Activated CD8-positive, alpha-beta T cell treated with anti-CD3 and anti-CD28 coated beads, Interleukin-2, amount 10 ng/mL, durations not matched to agents 7 days and 5 days (primary cell): ENCODE measurements at places on chromosomes 4 and X.

GRCh38 chrX:105114554-105115130 is 105.9 kb downstream of the TEX13A start:
- no peak overlapping the region for H3K27ac ChIP-seq
- no peaks in the 10 kb centered on the region for H3K4me1 ChIP-seq
- no peak overlapping the region for H3K4me3 ChIP-seq
- no peaks in the 10 kb centered on the region for H3K36me3 ChIP-seq

GRCh38 chr4:136465691-136466090 is 1066.6 kb downstream of the PCDH18 start:
- no peak overlapping the region for H3K4me3 ChIP-seq
- no peak overlapping the region for H3K27ac ChIP-seq
- no peak for DNase-seq
- no peaks in the 10 kb centered on the region for H3K27me3 ChIP-seq
- no peaks in the 10 kb centered on the region for H3K4me1 ChIP-seq

DNA sequence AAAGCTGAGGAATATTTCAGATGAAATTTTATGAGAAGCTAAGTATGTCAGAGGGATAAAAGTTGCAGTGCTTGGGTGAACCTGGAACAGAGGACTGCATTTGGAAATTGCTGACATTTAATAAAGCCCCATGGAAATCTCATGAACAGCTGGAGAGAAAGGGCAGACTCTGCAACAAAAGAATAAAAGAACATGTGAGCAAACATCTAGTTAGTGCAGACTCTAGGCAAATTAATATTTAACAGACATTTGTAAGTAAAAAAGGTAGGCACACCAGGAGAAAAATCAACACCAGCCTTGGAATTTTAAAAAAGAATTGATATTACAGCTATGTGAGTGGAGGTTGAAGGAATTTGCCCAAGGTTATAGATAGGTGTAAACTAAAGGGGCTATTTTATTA is 114.6 kb upstream of the PUDP start:
- H3K4me1 ChIP-seq, result no peaks in the 10 kb centered on the region
- no peaks in the 10 kb centered on the region for H3K27me3 ChIP-seq
- no peak overlapping the region for H3K27ac ChIP-seq
- H3K36me3 ChIP-seq, result peaks cover 5% of the 10 kb centered on the region
- no peak overlapping the region for H3K4me3 ChIP-seq

DNA sequence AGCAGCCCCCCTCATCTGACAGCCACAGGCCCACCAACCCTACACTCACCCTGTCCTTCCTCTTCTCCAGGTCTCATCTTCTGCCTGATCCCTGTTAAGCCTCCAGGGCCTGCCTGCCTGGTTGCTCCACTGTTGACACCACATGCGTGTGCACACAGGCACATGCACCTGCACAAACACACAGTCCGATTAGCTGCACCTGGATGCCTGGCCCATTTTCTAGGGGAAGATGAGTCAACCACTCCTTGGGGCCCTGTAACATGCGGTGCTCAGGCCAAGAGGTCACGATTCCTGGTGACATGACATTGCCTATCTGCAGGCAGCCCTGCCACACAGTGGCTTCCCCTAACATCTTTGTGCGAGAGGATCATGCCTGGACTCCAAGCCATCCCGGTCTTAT is 498.4 kb downstream of the BCOR start:
- no peak for DNase-seq
- H3K36me3 ChIP-seq, result no peaks in the 10 kb centered on the region
- no peak overlapping the region for H3K27ac ChIP-seq
- no peak overlapping the region for H3K4me3 ChIP-seq

DNA sequence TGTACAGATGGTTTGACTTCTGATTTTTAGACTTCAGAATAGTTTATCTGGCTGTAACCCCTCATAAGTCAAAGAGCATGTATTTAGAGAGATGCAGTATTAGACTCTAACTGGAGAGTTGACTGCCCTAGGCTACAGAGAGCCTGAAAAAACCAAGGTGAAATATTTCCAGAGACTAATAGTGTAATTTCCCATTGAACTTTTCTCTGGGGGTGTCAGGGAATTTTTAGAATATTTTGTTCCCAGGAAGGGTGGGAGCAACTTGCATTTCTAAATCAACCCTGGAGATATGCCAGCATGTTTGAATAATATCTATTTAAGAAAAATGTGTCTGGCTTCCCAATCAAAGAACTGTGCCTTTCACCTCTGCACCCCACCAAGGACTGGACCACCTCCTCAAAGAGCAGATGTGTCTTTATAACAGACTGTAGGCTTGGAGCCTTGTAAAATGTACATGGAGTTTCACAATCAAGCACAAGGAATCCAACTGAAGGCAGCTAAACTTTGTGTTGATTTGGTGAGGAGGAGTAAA is 2.0 kb downstream of the ANXA3 start:
- peaks cover 20% of the 10 kb centered on the region for H3K4me1 ChIP-seq
- H3K4me3 ChIP-seq, result no peak overlapping the region
- peaks cover 30% of the 10 kb centered on the region for H3K27me3 ChIP-seq

DNA sequence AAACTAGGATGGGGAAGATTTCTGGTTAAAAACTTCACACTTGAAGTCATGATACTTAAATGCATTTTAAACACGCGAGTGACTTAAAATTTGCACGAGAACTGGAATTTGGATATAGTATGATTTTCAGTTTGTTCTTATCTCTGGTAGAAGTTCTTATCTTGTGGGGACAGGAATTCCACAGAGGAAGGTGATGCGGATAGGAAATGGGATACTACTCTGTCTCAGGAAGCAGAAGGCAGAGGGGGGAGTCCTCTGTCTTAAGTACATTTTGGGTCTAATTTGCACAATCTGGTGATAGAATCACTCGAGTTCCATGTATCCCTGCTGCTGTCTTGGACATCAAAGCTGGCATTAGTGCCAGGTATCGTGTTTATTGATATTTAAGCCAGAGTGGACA is 53.3 kb downstream of the TLL1 start:
- no peak overlapping the region for H3K27ac ChIP-seq
- DNase-seq, result no peak
- H3K4me1 ChIP-seq, result no peaks in the 10 kb centered on the region
- no peaks in the 10 kb centered on the region for H3K36me3 ChIP-seq
- H3K27me3 ChIP-seq, result no peaks in the 10 kb centered on the region

GRCh38 chr4:16264798-16265197 is 38.5 kb upstream of the TAPT1 start:
- H3K36me3 ChIP-seq, result no peaks in the 10 kb centered on the region
- H3K4me3 ChIP-seq, result no peak overlapping the region
- peaks cover 2% of the 10 kb centered on the region for H3K27me3 ChIP-seq
- DNase-seq, result no peak
- H3K27ac ChIP-seq, result no peak overlapping the region

DNA sequence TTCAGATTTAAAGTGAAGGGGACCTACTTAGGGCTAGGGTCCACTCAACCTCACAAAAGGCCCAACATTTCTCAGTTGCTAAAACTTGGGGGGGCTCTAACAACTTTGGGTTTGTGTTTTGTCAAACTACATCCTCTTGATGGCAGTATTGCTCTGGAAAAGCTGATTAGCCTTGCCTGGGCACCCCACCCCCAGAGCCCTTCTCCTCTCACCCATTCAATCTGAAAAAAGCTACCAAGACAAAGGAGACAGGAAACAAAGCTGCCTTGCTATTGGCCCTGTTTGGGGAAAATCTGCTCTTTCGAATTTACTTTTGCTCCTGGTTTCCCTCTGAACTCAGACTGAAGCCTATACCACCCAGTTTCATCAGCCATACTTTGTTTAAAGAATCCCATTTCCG is 195.2 kb upstream of the STK26 start:
- H3K27me3 ChIP-seq, result no peaks in the 10 kb centered on the region
- H3K4me1 ChIP-seq, result peaks cover 28% of the 10 kb centered on the region
- H3K4me3 ChIP-seq, result peak overlapping the region; percentile 51
- H3K27ac ChIP-seq, result peak overlapping the region; percentile 31
- DNase-seq, result peak; percentile 53
- peaks cover 6% of the 10 kb centered on the region for H3K36me3 ChIP-seq

DNA sequence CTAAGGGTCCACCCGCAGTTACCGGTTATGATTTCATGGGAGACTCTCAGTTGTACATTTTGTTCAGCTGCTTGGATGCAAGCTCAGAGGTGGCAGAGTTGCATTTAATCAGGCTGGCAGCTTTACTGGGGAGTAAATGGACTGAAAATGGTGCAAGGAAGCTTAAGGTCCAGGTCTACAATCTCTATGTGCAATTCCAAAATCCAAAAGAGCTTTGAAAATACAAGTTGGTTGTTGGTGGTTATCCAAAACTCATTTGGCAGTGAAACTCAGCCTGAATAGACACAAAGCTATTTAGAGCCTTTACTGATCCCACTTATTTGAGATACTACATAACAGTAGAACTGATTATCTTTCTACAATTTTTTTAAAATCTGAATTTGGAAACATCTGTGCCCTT is 11.8 kb upstream of the ZFP42 start:
- no peak overlapping the region for H3K4me3 ChIP-seq
- no peak for DNase-seq
- H3K36me3 ChIP-seq, result no peaks in the 10 kb centered on the region
- H3K27me3 ChIP-seq, result no peaks in the 10 kb centered on the region
- no peak overlapping the region for H3K27ac ChIP-seq

GRCh38 chr4:56762484-56763250 is 58.8 kb downstream of the SPINK2 start:
- H3K27me3 ChIP-seq, result peaks cover 8% of the 10 kb centered on the region
- H3K27ac ChIP-seq, result no peak overlapping the region
- DNase-seq, result no peak

GRCh38 chrX:40513012-40513411 is 67.8 kb upstream of the ATP6AP2 start:
- no peaks in the 10 kb centered on the region for H3K36me3 ChIP-seq
- H3K4me1 ChIP-seq, result no peaks in the 10 kb centered on the region
- no peak overlapping the region for H3K27ac ChIP-seq
- no peak overlapping the region for H3K4me3 ChIP-seq
- no peaks in the 10 kb centered on the region for H3K27me3 ChIP-seq
- no peak for DNase-seq

- H3K27me3 ChIP-seq, result no peaks in the 10 kb centered on the region
- H3K4me3 ChIP-seq, result no peak overlapping the region
- no peak overlapping the region for H3K27ac ChIP-seq
- no peaks in the 10 kb centered on the region for H3K4me1 ChIP-seq
Observed at GRCh38 chrX:149198980-149199732, 305.9 kb downstream of the IDS start.

GRCh38 chr4:141002323-141002805 is 130.9 kb downstream of the RNF150 start:
- no peak overlapping the region for H3K27ac ChIP-seq
- H3K27me3 ChIP-seq, result no peaks in the 10 kb centered on the region
- H3K36me3 ChIP-seq, result no peaks in the 10 kb centered on the region
- no peaks in the 10 kb centered on the region for H3K4me1 ChIP-seq
- DNase-seq, result no peak
